ENCODE measurements at places on chromosomes 7 and 10.

GRCh38 chr10:86346799-86347665 is 19.6 kb downstream of the GRID1 start:
- no peak for DNase-seq

GRCh38 chr7:37981664-37982063 is 61.2 kb downstream of the EPDR1 start:
- DNase-seq: no peak

GRCh38 chr10:100763043-100763747 is 17.8 kb downstream of the PAX2 start:
- DNase-seq: no peak

DNA sequence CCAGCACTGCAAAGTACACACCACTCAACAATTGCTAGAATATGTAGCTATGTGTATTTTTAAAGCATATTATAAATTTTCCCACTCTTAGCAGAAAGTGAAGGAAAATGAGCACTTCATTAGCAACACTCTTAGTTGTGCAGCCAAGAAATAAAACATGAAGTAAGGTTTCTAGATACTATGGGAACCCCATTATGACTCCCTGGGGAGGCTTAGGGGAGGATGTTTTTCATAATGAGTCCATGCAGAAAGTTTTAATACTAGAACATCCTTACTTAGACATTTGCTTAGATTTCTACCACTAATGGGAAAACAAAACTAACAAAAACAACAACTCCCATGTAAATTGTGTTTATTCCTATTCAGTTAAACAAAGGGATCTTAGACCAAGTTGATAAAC is 148.4 kb upstream of the HDAC9 start:
- no peak for DNase-seq

DNA sequence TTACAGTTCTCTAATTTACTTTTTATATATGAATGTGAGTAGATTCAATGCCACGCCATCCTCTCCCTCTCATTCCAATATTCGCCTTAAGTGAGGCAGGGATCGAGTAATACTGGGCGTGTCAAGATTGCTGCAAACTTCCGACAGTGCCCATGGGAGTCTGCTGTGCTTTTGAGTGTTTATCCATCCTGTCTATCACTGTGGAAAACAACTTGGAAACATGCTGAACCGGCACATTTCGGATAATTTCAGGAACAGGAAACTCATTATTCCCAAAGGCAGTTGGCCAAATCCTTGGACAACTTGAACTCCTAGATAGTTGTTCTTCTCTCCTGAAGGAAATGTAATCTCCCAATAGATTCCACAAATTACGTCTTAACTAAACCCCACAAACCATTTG is 28.5 kb downstream of the PIP4K2A start:
- no peak for DNase-seq

DNA sequence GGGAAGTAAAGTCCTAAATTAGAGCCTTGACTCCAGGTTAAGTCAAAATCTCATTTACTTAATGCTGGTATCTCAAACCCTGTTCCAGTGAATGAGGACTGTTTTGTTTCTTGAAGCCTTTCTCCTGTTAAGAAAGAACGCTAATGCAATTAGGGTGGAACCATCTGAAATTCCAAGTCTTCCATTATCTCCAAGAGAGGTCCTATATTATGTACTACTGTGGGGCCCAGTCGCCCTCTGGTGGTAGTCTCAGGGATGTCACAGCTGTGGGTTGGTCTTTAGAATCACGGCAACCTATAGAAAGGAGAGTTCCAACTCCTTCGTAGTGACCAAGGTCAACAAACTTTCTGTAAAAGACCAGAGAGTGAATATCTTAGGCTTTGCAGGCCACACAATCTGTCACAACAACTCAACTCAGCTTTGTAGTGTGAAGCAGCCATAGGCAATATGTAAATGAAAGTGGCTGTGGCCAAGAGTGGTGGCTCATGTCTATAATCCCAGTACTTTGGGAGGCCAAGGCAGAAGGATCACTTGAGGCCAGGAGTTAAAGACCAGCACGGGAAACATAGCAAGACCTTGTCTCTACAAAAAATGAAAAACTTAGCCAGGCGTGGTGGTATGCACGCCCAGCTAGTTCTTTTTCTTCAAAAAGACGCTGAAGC is 9.3 kb downstream of the RPP38 start:
- DNase-seq: peak; percentile 47

DNA sequence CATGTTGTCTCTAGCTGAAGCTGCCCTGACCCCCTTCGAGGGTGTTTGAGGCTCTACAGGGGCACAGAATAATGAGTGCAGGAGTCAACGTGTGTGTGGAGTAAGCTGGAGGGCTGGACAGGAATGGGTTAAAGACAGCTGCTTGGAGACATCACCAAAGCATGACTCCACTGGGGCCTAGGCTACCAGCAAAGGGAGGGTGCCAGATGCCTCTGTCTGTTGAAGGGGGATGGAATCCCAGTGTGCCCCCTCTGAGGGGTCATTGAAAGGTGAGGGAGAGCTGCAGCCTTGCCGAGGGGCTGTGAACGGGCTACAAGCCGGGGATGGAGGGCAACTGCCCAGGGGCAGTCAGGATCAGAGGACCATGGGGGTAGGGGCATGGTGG is 51.7 kb upstream of the PODXL start:
- DNase-seq: no peak

DNA sequence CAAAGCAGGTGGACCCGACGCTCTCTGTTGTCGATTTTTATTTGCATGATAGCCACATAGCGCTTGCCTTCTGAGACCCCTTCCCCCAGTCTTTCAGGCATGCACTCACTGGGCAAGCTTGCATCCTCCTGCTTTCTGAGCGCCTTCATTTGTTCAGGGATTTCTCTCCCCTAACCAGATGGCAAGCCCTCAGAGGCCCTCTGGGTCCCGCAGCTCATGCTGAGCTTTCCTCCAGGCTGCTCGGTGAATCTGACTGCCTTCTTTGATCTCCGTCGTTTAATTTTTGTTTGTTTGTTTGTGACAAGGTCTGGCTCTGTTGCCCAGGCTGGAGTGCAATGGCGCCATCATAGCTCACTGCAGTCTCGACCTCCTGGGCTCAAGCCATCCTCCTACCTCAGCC is 58.8 kb downstream of the ITIH5 start:
- DNase-seq: no peak

GRCh38 chr7:150992051-150992640 is 1.3 kb downstream of the NOS3 start:
- no peak for DNase-seq

DNA sequence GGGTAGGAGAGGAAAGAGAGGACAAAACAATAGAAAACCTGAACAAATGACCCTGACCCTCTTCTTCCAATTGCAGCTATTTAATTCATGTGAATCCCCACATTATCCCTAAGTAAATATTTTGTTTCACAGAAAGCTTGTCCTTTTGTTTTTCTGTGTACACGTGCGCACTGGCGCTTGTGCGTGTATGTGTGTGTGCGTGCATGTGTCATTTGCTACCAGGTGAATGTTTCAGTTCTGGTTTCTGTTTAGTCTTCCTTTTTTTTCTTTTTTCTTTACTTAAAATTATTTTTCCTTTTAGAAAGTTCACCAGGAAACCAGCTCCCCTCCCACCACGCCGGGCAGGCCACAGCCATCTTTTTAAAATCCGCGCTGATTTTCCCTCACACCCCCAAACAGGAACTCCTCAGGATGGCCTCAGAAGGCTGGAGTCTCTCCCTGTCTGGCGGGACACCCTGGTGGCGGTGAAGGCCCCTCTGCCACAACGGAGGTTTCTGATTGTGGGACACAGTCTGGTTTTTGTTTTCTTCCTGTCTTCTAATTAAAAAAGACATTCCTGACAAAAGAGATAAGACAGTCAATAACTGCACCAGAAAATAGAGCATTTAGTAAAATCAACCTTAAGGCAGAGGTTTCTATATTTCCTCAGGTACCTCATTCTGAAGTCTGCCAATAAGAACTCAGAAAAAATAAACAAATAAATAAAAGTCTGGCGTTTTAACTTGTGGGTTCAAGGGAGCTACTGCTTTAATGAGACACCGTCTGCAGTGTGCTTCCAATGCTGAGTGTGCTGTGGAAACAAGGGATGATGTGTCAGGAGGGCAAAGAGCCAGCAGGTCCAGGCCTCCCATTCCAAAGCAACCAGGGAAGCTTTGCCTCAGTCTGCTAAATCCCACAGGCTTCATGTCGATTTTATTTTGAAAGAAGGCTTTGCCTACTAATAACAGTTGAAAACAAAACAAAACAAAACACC is 17.4 kb downstream of the IRF5 start:
- DNase-seq: no peak

DNA sequence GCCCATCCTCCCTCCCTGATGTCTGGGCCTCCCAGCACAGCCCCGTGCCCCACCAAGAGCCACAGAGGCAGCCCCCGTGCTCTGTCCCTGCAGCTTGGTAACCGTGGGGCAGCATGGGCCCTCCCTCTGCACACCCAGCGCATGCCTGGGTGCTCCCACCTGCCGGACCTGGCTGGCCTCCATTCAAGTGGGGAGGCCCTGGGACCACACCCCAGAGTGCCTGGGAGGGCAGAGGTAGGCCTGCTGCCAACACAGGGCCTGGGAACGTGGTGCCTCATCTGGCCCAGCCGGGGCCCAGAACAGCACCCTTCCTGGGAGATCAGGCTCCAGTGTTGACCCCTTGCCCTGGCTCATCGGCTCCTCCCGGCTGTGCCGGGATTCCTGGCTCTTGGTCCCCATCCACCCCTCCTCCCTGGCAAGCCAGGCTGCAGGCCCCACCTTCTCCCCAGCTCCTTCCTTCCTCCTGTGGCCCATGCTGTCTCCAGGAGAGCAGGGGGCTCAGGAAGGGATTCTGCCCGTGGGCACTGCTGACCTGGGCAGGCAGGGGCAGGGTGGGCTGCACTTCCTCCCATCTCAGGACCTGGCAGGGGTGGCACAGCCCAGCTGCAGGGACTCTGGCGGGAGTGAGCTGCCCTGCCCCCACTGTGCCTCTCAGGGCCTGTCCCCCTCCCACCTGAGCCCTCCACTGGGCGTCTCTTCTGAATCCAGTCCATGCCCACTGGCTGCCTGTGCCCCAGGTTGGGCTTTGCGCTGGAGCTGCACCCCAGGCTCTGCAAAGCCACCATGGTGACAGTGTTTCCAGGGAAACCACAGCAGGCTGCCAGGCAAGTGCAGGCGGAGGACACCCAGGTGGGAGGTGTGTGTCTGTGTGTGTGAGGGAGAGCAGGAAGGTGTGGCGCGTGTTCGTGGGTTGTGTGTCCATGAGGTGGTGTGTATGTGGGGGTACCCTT is 32.6 kb downstream of the PWWP2B start:
- no peak for DNase-seq

DNA sequence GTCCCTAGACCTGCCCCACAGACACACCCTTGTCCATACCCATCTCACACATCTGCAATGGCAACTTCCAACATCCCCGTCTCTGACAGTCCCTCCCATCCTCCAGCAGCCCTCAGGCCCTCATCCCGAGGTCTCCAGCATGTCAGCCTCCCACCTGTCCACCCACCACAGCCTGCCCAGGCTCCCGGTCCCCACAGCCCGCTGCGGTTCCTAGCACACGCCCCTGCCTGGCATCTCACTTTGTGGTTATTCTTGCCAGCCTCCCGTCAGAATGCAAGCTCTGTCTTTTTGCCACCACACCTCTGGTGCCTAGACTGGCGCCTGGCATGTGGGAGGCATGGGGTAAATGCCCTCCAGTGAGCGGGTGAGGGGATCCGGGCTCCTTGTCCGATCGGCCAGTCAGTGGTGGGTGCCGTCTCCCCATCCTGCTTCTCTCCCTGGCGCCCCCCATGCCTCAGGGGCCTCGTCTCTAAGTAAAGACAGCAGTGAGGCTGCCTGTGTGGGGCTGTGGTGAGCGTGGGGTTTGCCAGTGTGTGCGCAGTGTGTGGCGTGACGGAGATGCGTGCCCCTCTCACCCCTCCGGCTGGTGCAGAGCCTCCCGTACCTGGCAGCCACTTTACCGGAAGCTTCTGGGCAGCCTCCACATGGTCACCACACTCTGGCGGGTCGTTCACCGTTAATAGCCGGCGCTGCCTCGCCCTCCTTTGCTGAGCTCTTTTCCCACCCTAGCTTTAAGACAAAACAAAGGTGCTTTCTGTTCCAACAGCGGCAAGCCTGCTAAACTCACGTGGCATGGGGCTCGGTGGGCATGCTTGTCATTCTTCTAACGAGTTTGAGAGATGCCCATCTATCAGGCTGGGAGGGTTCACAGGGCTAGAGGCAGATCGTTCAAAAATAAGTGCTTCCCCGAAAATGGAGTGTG is 28.5 kb upstream of the TTYH3 start:
- no peak for DNase-seq

DNA sequence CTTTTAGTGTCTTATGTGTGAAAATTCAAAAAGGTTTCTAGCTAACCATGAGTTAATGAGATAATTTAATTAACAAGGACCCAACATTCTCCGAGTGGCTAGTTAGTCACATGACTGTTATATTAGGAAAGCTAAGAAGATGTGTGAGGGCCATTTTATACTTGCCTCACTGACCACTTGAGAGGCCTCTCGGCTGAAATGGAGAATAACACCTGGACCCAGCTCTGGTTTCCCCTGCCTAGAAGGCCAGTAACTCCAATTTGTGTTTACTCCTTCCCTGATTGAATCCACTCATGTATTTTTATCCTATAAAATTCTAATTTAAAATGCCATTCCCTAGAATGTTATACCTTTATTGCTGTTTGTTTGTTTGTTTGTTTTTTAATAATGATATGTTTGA is 1091.2 kb downstream of the KCNMA1 start:
- DNase-seq: no peak

DNA sequence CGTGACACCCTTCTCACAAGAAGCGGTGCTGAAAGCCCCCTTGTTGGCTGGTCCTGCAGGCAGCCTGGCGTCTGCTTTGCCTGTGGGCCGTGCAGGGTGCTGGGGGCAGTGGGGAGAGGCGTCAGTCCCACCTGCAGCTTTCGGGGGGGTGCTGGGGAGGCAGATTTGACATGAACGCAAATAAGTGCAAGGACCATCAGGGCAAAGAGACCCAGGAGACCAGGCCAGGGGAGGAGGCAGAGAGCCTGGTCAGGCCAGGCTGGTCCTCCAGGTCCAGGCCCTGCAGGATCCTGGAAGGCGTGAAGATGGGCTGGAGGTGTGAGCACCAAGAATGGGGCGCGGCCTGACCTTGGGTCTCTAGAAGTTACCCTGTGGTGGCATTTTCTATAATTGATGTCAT is 81.6 kb downstream of the MGMT start:
- no peak for DNase-seq

- no peak for DNase-seq
These were observed 6.7 kb downstream of the KIAA1217 start for GRCh38 chr10:24215603-24216002.

DNA sequence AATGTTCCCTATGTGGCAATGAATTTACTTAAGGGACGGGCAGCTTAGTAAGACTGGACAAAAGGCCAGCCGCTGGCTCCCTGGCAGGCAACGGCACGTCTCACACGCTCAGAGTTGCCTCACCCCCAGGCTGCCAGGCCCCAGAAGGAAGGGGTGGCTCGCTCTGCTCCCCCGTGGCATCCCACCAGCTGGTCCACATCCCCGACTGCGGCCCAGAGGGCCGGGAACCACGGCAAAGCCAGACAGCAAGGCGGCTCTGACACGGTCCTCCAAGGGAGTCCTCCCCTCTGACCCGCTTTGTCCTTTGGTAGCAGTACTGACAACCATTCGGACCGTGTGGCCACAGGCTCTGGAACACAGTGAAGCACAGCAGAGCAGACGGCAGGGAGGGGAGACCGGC is 34.1 kb downstream of the NUDT1 start:
- no peak for DNase-seq
